Jurkat, Clone E6-1 (cell line): ENCODE measurements at places on chromosomes 3 and 15.

DNA sequence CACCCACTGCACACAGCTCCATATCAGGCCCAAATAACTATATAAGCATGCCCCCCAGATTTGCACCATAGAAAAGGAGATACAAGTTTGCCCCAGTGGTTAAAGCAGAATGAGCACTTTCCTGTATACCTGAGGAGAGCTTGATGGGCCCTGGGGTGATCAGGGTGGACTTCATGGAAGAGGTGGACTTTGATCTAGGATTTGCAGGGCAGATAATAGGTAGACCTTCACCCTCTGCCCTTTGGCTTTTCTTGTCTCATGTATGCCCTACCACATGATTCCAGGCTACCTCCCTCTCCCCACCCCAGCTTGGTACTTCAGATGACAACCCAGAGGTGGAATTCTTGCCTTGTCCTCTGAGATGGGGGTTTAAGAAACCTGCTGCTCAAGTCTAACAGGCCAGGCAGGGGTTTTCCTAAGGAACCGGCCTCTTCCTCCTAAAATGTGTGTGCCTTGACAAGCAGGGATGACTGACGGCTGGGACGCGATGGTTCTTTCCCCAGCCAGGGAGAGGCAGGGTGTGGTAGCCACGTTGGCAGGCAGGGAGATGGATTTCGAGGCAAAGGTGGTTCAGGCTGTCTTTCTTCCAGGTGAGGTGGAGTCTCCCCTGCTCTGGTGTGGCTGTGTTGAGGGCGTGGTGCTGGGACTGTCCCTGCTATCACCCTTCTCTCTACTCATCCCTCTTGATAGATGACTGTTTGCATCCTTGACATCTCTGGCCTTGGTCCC, 6.6 kb upstream of the RHCG start:
- no peak for DNase-seq

DNA sequence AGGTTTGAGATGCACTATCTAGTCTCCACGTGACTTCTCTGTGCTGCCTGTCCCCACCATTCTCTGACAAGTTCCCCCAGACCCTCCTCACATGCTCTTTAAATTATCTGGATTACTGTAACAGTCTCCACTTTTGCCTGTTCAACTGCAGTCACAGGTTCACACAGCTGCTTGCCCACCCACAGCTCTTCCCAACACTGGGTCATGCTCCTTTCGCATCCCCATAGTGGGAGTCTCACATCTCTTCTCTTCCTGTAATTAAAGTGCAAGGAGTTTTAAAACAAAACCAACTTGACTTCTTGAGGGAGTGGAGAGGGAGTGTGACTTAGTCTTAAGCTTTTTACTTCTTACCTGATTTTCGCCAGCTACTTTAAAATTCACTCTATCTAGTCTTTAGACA, 178.8 kb downstream of the PLCL2 start:
- no peak for DNase-seq

DNA sequence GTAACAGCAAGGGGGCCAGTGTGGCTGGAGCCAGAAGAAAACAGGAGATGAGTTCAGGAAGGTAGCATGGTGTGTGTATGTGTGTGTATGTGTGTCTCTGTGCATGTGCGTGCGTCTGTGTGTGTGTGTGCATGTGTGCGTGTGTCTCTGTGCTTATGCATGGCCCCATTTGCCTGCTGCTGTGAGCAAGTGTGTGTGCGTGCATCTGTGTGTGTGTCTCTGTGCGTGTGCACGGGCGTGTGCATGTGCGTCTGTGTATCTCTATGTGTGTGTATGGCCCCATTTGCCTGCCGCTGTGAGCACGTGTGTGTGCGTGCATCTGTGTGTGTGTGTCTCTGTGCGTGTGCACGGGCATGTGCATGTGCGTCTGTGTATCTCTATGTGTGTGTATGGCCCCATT, 7.1 kb upstream of the EEFSEC start:
- no peak for DNase-seq

GRCh38 chr3:151750181-151750580, 16.5 kb downstream of the AADACL2 start:
- no peak for DNase-seq

DNA sequence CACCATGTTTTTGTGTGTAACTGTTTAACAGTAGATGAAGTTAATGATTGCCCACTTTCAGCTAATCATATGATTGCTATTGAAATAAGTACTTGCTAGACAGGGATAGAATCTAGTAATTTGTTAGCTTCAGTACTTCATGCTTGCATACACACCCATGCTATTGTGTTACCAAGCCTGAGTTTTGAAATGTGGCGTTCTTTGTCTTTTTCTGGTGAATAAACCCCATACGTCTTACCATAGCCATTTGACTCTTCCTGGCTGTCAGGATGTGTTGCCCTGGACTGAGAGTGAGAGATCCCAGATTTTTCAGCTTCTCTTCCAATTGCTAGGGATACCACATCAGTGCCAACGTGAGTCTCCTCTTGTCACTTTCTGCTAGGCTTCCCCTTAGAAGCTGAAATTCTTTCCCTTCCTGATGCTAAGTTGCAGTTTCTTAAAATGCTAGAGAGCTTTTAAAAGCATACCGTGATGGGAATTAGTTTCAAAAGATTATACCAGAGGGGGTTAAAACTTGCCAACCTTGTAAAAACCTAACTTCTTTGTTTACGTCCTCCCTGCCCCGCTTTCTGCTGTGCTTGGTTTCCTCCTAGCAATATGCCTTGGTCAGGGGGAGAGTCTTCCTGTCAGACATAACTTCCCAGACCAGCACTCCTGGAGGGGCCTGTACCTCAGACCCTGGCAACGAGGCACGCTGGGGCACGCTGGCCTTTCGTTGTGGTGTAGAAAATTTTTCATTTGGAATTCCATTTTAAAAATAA, 62.9 kb upstream of the ULK4 start:
- no peak for DNase-seq

GRCh38 chr3:25038922-25039321, 389.1 kb upstream of the RARB start:
- no peak for DNase-seq

DNA sequence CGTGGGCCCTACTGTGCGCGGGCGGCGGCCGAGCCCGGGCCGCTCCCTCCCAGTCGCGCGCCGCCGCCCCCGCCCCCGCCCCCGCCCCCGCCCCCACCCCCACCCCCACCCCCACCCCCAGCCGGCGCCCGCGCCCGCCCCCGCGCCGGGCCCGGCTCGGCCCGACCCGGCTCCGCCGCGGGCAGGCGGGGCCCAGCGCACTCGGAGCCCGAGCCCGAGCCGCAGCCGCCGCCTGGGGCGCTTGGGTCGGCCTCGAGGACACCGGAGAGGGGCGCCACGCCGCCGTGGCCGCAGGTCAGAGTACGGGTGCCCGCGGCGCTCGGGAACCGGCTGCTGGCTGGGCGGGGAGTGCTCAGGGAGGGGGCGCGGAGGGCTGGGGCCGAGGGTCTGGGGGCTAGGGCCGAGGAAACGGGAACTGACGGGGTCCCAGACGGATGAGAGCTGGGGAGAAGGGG, 1.1 kb upstream of the PPARG start:
- no peak for DNase-seq

DNA sequence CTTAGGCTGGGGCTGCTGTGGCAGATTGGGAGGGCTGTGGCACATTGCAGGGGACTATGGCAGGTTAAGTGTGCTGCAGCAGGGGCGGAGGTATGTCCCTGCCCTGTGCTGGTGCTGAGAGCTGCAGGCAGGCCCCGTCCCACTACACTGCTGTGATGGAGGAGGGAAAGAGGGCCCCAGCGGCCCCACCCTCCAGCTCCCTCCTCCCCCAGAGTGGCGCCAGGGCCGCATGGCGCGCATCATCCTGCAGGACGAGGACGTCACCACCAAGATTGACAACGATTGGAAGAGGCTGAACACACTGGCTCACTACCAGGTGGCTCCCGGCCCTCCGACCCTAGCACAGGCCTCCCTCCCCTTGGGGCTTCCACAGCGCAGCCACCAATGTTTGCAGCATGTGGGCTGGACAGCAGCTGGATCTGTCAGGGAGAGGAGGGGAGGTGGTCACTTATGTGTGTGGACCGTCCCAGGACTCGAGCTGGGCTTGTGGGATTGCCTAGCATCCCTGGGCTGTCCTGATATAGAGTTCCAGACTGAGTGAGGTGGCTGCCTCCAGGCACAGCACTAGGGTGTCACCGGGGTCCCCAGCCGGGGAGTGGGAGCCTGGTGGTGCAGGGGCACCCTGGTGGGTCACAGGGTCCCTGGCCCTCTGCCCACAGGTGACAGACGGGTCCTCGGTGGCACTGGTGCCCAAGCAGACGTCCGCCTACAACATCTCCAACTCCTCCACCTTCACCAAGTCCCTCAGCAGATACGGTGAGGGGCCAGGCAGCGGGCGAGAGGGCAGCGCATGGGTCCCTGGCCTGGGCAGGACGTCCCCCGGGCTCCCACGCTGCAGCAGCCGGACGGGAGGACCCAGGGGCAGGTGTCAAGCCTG, 46.1 kb downstream of the PLXNA1 start:
- DNase-seq, result no peak

DNA sequence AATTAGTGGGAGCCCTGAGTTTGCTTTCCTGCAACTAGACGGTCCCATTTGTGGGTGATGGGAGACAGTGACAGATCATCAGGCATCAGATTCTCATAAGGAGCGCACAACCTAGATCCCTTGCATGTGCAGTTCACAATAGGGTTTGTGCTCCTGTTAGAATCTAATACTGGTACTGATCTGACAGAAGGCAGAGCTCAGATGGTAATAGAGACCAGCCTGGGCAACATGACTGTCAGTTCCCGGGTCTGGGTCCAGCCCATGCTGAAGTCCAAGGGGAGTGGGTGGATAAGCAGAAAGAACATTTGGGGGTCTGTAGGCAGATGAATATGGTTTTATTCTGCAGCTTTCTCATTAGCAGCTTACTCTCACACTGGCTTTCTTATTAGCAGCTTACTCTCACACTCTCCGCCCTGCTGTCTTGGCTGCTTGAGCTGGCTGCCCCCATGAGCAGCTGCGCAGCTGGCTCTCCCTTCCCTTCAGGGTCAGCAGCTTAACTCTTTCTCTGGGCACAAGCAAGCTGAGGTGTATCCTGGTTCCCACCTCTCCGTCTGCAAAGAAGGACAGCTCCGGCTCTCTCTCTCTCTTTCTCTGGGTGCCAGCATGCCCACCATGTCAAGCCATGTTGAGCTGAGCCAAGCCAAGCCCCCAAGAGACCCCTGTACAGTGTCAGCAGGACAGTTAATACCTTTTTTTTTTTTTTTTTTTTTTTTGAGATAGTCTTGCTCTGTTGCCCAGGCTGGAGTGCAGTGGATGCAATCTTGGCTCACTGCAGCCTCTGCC, 46.5 kb downstream of the KLHDC8B start:
- no peak for DNase-seq

DNA sequence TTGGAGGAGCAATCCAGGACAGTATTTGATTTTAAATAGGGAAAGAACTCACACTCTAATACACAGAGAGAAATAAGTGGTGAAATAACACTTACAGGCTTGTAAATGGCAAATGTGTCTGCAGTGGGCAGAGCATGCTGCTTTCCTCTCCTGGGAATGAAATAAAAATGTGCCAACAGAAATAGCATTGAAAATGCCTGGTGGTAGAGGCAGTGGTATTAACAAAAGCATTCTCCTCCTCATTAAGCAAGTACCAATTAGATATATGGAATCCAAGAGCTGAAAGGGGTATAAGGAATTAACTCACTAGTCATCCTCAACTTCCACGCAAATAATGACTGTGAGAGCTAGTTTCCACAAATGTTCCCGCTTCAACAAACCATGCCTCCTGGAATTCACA, 364.1 kb upstream of the KCNMB2 start:
- DNase-seq, result no peak

DNA sequence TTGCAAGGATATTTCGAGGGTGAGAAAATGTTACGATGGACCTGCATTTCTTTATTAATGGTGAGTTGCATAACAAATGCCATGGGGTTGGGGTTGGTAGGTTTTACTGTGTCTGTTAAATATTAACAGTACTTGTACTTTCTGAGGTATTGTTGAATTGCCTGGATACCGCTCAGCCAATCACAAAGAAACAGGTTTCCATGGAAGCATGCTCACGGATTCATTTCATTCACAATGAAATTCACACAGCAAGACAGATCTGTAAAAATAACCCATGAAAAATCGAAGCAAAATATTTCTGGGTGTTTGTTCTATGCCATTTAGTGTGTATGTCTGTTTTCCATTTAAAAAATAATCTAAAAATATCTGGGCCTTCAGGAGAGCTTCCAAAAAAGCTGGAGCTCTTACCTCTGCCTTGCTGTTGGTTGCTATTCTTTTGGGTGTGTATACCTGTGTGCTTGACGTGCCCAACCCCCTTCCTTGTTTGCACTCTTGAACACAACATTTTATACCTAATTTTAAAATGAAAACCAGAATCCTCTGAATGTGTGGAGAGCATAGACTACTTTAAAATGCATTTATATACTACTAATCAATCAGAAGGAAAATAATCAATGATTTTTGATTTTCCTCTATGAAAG, 479.8 kb upstream of the TBL1XR1 start:
- DNase-seq, result no peak

DNA sequence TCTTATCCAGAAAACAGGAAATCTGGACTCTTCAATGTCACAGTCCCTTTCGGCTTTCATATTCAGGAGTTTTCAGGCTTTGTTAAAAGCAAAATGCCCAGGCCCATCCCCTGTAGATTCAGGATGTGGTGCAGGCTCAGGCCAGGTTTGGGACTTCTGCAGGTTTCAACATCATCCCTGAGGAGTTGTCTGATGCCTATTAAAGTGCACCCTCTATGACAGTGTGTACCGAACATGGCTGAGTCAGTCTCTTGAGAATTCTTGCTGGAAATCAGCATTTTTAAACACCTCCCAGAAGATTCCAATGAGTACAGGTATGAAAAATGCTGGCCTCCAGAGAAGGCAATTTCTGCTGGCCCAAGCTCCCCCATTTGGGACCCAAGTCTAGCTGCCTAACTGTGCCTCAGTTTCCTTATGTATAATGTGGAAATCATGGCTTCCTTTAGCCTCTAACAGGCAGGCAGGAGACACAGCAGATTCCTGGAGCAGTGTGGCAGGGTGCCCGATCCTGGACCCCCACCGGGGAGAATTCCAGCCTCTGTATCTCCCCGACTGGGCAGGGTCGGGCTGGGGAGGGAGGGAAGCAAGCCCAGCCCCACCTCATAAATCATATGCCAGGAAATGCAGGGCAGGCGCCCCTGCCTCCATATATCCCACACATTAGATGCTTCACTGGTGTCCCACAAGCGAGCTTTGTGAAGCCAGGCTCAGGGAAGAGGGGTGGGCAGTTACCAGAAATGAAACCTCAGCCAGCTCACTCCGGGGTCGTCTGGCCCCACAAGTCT, 44.4 kb upstream of the SLC6A11 start:
- DNase-seq, result no peak

DNA sequence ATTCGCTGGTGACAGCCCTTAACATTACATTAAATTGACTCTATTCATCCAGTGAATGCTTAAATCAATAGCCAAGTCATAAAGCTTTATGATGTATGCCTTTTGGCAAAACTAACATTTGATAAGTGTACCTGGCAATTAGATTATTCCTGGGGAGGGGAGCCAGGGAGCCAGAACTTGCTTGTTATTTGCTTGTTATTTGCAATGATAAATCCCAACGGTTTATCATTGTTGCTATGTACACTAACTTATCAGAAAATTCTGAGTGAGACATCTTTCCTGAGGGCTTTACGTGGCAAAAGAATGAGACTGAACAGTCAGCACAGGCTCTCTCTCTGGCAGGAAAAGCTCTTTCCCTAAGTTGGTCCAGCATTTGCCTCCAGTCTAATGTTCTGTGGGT, 35.8 kb upstream of the FBN1 start:
- DNase-seq, result no peak

GRCh38 chr15:69784798-69785566, 312.7 kb downstream of the TLE3 start:
- no peak for DNase-seq
